CD4-positive, alpha-beta T cell treated with Interleukin-6 for 4 hours (primary cell): ENCODE measurements at places on chromosomes 3 and 15.

DNA sequence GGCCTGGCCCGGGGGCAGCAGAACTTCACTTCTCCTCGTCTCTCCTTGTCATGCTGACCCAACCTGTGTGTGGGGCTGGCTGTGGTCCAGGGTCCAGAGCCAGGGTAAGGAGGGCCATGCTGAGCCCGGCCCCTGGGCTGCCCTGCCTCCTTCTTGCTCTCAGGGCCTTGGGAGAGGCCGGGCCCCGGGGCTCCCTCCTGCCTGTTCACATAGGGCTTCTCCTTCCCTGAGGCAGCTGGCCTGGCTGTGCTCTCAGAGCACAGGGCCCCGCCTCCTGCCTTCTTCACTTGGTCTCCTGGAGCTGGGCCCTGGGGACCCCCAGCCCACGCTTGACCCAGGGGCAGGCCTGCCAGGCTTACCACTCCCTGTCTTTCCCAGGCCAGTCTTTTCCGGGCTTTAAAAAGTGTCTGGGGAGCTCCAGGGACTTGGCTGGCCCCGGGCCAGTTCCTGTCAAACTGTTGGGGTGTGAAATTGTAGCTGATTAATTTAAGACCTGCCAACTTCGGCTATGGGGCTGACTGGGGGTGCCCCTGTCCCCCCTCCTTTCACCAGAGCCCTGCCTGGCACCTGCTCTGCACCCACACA, 11.8 kb downstream of the PLXNA1 start:
- no peak for DNase-seq

- DNase-seq, result no peak
Measured at GRCh38 chr3:45355351-45355750, 33.0 kb upstream of the LARS2 start.

GRCh38 chr3:138187296-138188012, at the start of gene ARMC8:
Gene ARMC8 (plus strand): TSS chr3:138187301. CDS start chr3:138187555, 254 bp downstream.
- DNase-seq, result peak; percentile 32

DNA sequence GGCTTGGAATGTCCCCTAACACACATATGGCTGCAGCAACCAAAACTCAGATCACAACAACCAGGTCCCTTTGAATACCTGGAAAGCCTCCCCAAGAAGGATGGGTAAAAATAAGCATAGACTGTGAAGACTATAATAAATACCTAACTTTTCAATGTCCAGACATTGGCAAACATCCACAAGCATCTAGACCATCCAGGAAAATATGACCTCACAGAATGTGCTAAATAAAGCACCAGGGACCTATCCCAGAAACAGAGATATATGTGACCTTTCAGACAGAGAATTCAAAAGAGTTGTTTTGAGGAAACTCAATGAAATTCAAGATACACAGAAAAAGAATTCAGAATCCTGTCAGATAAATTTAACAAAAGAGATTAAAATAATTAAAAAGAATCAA, 109.2 kb downstream of the NEDD4 start:
- DNase-seq, result no peak

DNA sequence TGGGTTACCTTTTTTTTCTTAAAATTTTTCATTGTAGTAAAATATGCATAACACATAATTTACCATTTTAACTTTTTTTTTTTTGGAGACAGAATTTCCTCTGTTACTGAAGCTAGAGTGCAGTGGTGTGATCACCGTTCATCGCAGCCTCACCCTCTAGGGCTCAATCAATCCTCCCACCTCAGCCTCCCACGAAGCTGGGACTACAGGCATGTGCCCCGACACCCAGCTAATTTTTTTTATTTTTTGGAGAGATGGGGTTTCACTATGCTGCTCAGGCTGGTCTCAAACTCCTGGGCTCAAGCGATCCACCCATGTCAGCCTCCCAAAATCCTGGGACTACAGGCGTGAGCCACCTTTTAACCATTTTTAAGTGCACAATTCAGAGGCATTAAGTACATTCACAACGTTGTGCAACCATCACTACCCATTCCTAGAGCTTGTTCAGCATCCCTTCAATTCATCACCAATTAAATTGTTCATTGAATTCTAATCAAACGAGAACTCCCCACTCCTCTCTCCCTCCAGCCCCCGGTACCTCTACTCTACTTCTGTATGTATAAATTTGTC, 44.6 kb downstream of the BHLHE40 start:
- no peak for DNase-seq

DNA sequence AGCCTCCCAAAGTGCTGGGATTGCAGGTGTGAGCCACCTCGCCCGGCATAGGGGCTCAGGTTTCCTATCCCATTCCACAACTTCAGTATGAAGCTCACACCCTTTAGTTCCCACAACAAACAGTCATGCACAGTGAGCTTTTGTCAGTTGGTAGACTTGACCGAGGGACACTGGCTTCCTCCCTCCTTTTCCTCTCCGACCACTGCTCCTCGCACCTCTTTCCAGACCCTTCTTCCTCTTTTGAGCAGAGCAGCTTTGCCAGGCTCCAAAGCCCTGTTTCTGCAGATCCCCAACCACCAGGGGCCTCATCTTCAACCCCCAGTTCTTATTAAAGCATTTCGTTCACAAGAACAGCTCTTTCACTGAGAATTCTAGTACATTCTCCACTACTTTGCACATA, 12.7 kb upstream of the CILP start:
- no peak for DNase-seq

DNA sequence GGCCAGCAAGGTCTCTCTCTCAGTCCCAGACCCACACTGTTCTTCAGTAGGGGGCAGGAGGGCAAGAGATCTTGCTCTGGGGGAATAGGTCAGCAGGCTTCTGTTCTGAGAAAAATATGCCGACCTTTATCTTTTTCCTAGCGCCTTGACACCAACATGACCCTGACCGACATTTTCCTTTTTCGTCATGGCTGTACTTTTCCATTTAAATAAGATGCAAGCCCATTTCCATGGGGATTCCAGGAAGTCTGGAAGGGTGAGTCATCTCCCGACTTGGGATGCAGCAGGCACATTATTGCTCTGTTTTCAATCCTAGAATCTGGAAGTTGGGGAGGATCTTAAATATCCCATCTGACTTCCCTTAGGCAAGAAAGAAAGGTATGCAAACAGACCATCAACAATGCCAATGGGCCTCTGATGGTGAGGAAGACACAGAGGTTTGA, 261.5 kb upstream of the LRTM1 start:
- DNase-seq, result no peak

GRCh38 chr3:52234516-52235447, 4.2 kb downstream of the TWF2 start:
- DNase-seq, result peak; percentile 1

DNA sequence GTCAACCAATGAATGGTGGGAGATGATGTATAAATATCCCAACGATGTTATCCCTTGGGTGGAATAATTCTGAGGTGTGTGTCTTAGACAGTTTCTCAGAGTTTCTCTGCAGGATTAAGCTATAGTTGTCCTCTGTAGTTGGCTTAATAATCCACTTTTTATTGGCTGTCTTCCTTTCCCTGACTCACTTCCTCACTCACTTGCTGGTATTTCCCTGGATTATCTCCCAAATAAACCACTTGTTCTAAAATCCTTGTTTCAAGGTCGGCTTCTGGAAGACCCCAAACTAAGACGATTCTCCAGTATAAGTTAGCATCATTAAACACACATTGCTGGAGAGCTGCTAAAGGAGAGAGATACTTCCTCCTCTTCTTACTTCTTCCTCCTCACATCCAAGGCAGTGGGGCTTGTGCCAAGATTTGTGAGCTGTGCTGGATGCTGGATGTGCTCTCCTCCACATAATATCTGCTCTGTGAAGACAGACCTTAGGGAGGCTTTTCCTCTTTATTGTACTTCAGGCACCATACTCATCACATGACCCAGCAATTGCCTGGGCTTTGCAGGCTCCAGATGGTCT, 22.5 kb upstream of the ROPN1 start:
- DNase-seq, result no peak

DNA sequence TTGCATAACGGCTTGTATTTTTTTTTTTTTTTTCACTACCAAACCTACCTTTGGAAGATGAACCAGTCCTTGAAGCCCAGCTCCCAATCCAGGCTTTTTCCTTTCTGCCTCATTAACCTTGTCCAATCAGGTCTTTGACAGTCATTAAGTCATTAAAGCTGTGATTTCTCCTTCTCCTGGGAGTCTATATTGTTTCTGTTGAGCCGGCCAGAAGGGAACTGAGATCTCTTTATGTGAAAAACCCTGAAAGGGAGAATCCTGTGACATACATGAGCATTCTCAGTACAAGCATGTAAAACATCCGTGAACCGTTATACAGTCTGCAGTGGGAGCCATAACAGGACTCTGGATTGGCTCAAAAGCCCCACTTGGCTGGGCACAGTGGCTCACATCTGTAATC, 40.0 kb downstream of the ZNF589 start:
- no peak for DNase-seq

DNA sequence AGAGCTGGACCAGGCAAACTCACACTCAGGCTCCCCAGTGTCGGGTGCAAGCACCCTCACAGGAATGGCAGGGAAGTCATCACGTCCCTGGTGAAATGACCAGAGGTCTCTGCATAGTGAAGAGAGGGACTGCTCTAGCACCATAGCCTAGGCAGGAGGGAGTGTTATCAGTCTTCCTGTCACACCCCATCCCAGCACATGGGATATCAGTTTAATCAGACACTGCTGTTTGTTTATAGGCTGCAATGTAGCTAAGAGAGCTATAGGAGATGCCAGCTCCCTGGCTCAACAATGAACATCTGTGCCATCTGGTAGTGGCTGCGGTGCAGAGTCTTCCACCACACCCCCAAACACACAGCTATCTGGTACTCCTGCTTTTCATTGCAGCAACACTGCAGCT, 776.6 kb downstream of the ZNF385D start:
- DNase-seq, result no peak

DNA sequence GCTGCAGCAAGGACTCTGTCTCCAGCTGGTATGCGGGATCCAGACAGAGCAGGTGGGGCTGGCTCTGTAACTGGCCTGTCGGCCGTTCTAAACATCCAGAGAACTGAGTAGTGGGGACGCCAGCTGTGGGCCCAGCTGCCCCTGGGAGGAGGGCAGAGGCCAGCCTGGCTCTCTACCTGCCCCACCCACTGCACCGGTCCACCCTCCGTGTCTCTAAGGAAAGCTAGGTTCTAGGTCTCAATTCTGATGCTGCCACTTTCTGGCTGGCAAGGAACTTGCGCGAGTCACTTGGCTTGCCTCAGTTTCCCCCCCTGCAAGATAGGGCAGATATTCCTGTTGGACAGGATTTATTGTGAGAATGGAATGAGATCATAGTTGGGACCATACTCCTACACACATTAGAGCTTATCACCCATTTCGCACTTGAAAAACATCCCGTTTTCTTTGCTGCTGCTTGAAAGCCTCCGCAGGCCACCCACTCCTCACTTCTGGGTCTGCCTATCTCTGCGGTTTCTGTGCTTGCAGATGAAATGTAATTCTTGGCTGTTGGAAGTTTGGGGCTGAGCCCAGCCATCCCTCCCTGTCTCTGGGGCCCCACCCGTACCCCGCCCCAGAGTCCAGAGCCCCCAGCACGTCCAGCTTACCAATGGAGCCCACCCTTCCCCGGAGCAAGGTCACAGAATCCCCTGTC, 65.8 kb downstream of the IQSEC1 start:
- no peak for DNase-seq

- no peak for DNase-seq
Measured at GRCh38 chr3:123816673-123817207, 67.4 kb downstream of the MYLK start.

- DNase-seq, result no peak
Measured at GRCh38 chr3:33004961-33005360, 53.5 kb downstream of the CCR4 start.

DNA sequence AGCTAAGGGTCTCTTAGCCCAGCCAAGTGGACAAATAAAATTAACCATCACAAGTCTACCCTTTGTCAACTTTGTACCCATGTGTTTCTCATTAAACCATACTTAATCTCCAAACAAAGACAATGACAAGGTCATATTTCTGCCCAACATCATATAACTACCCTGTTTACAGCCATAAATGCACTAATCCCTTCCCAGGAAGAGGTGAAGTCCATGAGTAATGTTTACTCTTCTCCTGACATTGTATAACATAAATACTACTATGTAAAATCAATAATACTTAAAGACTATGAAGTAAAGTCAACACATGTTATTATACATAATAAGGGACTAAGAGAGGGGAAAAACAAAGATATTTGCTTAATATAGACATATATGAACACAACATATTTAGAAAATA, 38.5 kb upstream of the FAN1 start:
- no peak for DNase-seq

- DNase-seq, result no peak
Measured at GRCh38 chr15:29704950-29705597, 117.2 kb downstream of the TJP1 start.

DNA sequence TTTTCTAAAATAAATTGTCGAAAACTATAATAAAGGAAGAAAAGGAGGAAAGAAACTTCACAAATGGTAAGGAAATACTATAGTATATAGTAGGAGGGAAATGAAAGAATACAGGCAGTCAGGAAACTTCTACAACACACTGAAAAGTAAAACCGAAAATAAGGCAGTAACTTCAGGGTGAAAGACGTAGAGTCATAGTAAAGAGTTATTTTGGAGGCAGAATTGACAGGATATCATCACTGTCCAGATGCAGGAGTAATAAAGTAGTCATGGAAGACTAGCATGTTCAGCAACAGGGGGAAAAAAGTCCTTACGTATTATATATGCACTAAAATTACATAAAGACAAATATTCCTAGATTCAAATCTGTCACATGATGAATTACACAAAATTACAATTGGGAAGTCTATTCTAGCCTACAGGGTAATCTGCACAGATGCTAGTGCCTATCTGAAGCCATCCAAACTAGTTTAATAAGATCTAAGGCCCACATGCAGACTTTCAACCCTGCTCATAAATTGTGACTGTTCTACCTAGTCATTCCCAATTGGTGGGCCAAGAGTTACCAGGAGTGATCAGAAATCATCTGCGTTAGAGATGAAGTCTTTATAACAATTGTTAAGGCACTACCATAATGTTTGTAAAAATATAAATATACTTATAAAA, 14.0 kb downstream of the VPS13C start:
- no peak for DNase-seq

- peak; percentile 27 for DNase-seq
Measured at GRCh38 chr15:28918141-28918983, 32.6 kb downstream of the APBA2 start.

GRCh38 chr3:49017971-49018706, at the start of gene DALRD3:
Gene DALRD3 (minus strand): TSS chr3:49018580. CDS start chr3:49018564, 16 bp downstream.
- peak; percentile 56 for DNase-seq
